Right lobe of liver (tissue), 6 donors: ENCODE measurements at places on chromosomes 3 and 15. TPM values are rescaled to one million over a fixed set of nuclear protein-coding genes. Genes with fewer than 3 reads are reported as not detected.

DNA sequence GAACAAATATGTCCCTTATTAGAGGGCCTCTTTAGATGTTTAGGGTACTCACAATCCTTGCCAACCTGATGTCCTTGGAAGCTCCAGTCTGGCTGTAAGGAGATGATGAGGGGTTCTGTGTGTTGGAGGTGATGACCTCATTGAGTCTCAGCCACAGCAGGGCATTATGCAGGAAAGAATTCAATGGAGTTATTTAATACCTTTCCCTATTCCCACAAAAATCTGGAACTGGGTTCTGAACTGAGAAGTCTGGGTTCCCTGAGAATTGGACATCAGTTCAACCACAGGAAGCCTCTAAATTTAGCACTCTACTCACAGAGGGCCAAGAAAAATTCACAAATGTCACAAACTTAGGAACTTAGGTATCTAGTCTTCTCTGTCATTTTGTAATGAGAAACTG lies 36.9 kb downstream of the SLC35A5 start:
- no peak for DNase-seq

DNA sequence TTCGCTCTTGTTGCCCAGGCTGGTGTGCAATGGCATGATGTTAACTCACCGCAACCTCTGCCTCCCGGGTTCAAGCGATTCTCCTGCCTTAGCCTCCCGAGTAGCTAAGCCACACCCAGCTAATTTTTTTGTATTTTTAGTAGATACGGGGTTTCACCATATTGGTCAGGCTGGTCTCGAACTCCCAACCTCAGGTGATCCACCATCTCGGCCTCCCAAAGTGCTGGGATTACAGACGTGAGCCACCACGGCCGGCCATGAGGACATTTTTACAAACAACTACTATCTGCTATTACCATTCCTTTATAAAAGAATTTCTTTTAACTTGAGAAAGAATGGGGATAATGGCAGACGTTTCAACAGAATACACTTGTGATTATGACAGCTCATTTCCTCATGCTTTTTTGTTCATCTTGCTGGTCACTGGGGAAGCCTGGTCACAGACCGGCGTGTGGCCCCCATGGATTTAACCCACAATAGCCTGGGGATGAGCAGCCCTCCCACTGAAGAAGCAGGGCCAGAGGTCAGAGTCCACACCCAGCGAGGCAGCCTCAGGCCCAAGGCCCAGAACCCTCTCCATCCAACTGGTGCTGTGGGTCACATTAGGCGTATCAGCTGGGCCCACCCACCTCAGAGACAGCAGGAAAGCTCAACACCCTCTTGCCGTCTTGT lies 112.0 kb downstream of the LIPC start:
- DNase-seq, result no peak

DNA sequence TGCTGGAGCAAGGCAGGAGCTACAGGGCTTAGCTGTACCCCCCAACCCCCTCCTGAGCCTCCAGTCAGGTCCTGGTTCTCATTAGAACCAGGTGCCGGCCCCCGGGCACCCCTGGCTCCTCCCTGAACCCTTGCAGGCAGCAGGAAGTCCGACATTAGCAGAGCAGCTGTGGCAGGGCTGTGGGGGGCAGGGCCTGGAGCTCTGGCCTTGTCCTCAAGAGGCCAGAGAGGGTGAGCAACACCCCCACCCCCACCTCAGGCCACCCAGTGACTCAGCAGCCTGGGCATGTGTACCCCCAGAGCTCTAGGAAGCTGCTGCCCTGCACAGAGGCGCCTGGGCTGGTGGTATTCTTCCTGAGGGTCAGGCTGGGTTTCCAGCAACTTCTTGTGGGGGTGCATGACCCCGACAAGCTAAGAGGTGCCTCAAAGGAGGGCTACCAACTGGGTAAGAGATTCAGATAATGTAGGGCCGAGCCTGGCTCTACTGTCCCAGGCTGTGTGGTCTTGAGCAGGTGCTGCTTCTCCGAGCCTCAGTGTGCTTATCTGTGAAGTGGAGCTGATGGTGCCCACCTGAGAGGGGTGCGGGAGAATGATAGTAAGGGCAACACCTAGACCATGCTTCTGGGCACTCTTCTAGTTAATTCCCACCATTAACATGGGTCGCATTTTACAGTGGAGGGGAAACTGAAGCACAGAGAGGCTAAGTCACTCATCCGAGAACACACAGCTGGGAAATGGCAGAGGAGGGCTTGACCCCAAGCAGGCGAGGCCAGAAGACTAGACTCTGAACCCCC lies 16.0 kb downstream of the H1-8 start:
- DNase-seq, result no peak

DNA sequence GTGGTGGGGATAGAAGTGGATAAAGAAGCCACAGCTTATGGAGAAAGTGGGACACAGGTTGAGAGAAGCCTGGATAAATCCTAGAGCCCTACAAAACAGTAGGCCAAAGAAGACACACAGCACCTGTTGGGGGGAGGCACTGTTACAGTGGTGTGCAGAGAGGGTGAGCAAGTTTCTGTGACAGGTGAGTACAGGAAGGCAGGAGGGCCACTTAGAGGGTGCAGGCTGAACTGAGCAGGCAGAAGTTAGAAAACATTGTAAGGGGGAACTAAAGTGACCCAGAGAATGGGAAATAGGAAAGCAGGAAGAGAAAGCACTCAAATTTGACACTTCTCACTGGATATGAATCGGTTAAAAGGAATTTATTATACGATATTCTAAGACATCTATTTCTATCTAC lies 146.1 kb upstream of the TMCO5A start:
- no peak for DNase-seq

GRCh38 chr3:134260987-134261386 lies 10.3 kb upstream of the RYK start:
- DNase-seq, result no peak

GRCh38 chr3:194487289-194488054 lies 670 bp upstream of the ATP13A3 start:
- DNase-seq, result peak; percentile 73

DNA sequence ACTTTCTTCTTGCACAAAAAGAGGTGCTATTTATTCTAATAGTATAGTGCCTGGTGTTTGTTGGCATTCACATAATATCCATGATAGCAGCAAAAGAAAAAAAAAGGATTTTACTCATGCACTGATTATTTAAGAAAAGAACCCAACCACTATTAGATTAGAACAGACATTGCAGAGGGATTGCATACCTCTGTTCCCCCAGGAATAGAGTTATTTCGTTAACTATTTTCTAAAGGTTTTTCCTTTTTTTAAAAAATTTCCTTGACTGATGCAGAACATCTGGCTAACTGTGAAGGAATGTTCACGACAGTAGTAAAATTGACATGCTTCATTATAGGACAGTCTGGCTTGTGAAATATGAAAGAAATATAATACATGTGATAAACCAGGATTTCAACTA lies 136.6 kb upstream of the PTX3 start:
- DNase-seq, result no peak

DNA sequence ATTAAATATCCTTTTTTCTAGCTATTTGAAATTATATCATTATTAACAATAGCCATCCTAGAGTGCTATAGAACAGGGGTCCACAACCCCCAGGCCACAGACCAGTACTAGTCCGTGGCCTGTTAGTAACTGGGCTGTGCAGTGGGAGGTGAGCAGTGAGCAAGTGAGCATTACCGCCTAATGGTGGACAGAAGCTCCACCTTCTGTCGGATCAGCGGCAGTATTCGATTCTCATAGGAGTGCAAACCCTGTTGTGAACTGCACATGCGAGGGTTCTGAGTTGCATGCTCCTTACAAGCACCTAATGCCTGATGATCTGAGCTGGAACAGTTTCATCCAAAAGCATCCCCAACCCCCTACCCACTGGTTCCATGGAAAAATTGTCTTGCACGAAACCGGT lies 11.7 kb downstream of the CLDN16 start:
- no peak for DNase-seq

- DNase-seq, result no peak
Observed at GRCh38 chr3:175018946-175019727, 160.0 kb downstream of the NAALADL2 start.

DNA sequence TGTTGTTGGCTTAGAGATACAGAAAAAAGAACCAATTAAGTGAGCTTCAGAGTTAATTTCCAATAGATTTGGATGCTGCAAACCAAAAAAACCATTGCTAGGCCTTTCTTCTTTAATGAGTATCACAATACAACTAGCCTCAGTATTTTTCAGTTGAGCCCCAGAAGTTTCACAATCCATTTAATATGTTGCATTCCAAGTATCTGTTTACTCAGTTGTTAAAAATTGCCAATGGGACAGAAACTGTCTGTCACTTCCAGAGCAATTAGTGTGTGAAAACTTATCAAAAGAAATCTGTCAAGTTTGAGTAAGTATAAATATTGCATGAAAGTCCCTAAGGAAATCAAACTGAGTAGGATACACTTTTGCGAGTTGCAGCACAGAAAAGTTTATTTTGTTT lies 247.8 kb downstream of the IL5RA start:
- DNase-seq, result no peak

GRCh38 chr3:160801386-160802118 lies 45.5 kb downstream of the PPM1L start:
- DNase-seq, result peak; percentile 66

DNA sequence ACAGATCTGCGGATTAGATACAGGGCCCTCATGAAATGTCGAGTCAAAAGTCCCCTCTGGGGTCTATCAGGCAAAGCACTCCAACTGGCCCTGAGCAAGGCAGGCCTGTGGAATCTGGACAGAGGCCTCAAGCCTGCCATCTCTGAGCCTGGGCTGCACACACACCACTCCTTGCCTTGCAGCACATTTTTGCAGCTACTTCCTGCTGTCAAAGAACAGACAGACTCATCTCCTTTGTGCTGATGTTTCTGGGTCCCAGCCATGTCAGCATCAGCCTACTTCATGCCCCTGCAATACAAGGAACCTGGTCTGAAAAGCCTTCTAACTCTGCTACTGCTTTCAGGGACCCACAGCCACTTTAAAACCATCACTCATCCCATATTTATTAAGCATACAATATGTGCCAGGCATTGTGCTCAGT lies 60.6 kb upstream of the IL12A start:
- no peak for DNase-seq

GRCh38 chr3:114903213-114903612 lies 243.9 kb downstream of the ZBTB20 start:
- no peak for DNase-seq

DNA sequence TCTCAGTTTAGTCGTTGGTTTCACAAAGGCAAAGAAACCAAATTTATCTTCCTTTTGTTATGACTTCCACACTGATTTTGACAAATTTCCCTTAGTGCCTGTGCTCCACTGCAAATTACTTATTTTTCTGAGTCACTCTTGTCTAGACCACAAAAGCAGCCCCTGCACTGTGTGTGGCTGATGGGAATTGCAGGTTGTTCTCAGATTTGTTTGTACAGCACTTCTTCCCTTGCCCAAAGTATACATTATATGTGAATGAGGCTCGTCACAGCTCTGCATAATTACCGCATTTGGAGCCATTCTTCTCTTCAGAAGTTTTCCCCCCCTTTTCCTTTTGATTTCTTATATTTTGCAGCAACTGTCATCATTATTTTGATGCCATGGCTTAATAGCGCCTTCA lies 354.2 kb upstream of the IL12A start:
- no peak for DNase-seq

GRCh38 chr3:32978331-32978730 lies 26.9 kb downstream of the CCR4 start:
- DNase-seq, result no peak

GRCh38 chr15:87962428-87962827 lies 294.1 kb downstream of the NTRK3 start:
- no peak for DNase-seq

The GOLGA6L7 gene
- total RNA-seq, result not detected

The TNIK gene
- 7.8 TPM for total RNA-seq

The PGBD4 gene
- 0.95 TPM for total RNA-seq

The SCN5A gene
- total RNA-seq, result not detected

The LRRC3B gene
- not detected for total RNA-seq

The PTH1R gene
- total RNA-seq, result 10.9 TPM

The TGM4 gene
- total RNA-seq, result not detected

The SELENOS gene
- total RNA-seq, result 38.5 TPM

The TNFSF10 gene
- 44.5 TPM for total RNA-seq

The WNT5A gene
- total RNA-seq, result 1.6 TPM
